ENCODE measurements at places on chromosomes 4 and X. TPM values are rescaled to one million over a fixed set of nuclear protein-coding genes. Genes with fewer than 3 reads are reported as not detected.
A peak's percentile ranks its signal among the peaks of the same experiment; 100 is the strongest.

The CPE gene
- total RNA-seq: 44.4 TPM

The DGKK gene
- not detected for total RNA-seq

The GPRIN3 gene
- 1.5 TPM for total RNA-seq

The MAGED4 gene
- total RNA-seq: 25.8 TPM

The MYOZ2 gene
- total RNA-seq: not detected

The LAMTOR3 gene
- total RNA-seq: 53.4 TPM

The PAK3 gene
- total RNA-seq: not detected

The LGI2 gene
- total RNA-seq: not detected

DNA sequence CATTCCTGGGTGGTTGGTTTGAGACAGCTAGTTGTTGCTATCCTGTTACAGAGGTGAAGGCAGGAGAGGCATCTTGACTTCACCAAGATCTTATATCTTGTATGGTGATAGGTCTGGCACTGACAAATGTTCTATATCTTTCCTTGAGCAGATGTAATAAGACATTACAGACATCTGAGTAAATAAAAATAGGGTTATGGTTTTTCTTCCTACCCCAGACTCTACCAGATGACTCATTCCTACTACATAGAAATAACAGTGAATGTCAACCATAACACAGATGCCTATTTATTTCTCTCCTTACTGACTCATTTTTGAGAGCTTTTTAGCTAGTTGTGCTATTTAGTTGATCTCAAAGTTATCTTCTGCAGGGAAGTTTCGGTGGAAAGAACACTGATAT, 21.9 kb downstream of the HNRNPH2 start:
- DNase-seq: no peak

DNA sequence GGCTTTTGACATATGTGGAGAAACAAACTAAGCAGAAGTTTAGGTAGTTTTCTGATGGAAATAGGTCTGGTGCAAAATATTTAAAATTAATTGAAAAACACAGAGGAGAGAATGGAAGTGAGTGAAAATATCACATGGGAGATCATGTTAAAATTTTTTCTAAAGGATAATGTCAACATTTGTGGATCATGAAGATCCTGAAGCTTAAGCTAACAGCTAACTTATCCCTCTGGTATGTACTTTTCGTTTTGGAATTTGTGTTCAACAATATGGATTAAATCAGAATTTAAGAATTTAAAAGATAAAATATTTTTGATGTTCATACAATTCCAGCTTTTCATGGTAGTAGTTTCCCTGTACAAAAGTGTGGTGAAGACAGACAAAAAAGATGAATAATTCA, 572.8 kb upstream of the FAM241A start:
- no peak for DNase-seq

- no peak for DNase-seq
These were observed 181.2 kb upstream of the ETNPPL start for GRCh38 chr4:108943976-108944591.

- DNase-seq: no peak
These were observed 89.8 kb upstream of the ACSL4 start for GRCh38 chrX:109822861-109823260.

DNA sequence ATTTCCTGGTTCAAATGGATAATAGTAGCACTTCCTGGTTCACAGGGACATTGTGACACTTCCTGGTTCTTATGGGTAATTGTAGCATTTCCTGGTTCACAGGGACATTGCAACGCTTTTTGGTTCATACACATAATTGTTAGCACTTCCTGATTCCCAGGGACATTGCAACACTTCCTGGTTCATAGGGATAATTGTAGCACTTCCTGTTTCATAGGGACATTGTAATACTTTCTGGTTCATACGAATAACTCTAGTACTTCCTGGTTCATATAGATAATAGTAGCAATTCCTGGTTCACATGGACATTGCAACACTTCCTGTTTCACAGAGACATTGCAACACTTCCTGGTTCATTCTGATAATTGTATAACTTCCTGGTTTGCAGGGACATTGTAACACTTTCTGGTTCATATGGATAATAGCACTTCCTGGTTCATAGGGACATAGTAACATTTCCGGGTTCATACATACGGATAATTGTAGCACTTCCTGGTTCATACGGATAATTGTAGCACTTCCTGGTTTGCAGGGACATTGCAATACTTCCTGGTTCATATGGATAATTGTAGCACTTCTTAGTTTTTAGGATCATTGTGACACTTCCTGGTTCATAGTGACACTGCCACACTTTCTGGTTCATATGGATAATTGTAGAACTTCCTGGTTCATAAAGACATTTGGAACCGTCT, 61.6 kb upstream of the CD99 start:
- no peak for DNase-seq

DNA sequence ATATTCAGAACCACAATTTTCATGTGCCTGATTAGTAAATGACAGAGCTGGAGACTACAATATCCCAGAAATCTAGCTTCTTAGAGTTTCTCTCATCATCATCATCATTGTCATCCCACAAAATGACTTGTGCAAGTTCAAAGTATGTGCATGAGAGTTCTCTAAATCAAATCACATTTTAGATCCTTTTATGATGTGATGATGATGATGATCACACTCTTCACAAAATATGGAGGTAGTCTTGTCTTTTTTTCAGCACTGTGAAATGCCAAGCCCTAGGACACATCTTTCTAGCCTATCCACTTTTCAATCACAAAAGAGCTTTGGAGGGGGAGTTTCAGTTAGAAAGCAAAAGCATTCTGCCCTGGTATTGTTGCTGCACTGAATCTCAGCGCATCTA, 7.4 kb downstream of the MBNL3 start:
- no peak for DNase-seq

GRCh38 chrX:40467454-40467853, 113.3 kb upstream of the ATP6AP2 start:
- DNase-seq: no peak

- peak; percentile 55 for DNase-seq
These were observed 4.5 kb downstream of the CRMP1 start for GRCh38 chr4:5888222-5889001.

DNA sequence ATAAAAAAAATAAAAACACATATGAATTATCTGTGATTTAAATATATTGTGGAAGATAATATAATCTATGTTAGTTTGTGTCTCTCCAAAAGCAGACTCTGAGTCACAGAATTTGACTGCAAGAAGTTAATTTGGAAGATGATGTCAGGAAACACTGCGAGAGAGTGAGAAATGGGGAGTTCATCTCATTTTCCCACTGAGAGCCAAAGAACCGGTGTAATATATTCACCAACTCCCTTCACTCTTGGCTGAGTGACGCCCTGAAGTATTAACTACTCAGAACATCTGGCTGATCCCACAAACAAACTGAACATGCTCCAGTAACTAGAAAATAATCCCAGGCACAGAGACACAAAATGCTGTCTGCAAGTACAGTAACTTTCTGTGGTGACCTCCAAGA, 345.8 kb upstream of the SPANXN1 start:
- DNase-seq: no peak

- no peak for DNase-seq
These were observed 203.2 kb downstream of the PTTG2 start for GRCh38 chr4:38163216-38164006.

DNA sequence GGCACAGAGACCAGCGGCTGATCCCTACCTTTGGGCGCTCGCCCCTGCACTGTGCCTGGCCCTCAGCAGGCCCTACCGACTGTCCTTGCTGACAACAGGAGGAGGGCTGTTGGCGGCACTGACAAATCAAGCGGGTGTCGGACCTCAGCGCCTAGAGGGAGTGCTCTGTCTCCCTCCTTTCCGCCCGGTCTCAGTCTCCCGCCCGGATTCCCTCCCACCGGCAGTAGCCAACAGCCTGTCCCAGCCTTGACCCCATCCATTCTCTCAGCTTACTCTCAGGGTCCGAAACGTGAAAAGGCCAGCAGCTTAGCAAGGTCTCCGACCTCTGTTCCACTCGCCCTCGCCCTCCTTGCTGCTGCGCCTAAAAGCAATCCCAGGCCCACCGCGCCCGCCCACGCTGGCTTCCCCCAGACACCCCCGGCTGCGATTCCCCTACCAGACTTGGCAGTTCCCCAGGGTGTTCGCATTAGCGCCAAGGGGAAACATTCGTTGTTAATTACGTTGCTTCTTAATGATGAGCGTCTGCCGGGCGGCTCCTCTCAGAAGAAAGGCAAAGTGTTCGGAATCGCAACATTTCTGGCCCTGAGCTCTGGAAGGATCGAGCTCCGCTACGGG, 96.2 kb downstream of the SOWAHB start:
- DNase-seq: no peak

- DNase-seq: no peak
These were observed 85.0 kb upstream of the WDR1 start for GRCh38 chr4:10201381-10202223.

DNA sequence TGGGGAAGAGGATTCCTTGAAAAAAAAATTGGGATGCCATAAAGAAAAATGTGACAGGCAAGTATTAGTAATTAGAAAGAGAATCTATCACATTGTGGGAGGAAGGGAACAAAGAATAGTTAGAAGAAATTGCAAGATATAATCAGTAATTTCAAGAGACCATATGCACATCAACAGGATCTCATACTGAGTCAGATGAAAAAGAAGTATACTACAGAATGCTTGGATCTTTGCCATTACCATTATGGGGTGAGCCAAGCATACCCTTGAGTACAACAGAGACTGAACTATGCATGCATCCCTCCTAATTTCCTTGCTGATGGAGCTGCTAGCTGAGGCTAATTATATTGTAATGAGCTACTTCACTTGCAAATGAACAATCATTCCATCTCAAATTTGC, 287.6 kb downstream of the PAPSS1 start:
- no peak for DNase-seq

DNA sequence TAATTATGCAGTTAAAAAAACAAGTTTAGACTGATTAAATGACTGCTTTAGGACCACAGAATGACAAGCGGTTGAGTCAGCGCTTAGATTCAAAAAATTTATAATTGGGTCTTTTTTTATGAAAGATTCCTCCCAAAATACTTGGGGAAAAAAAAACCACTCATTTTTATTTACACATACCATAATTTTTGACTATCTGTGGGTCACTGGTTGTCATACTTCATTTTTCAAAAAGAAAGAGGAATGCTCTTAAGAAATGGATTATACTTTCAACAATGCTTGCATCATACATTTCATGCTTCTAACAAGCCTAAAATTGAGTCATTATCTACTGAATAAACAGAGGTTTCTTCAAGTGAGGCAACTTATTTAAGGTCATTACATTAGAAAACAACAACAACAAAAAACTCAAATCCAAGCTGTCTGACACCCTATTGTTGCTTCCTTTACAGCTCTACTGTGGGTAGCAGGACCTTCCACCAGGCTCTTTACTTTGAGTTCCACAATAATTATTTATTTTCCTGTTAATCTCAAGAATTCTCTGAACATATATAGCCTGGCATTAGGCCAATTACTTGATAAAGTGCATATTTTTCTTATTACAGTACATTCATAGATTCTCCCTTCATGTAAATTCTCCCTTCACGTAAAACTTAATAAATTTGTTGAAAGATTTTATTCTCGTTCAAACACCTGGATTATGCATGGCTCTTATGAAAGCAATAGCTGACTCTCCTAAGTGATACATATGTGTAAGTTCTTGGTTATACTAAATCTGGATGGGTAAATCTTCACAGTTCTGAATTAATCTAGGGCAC, 445.5 kb downstream of the PCDH10 start:
- no peak for DNase-seq

GRCh38 chr4:171239196-171239595, 574.0 kb upstream of the GALNTL6 start:
- no peak for DNase-seq

GRCh38 chrX:1477229-1477628, 24.5 kb upstream of the ASMTL start:
- no peak for DNase-seq

DNA sequence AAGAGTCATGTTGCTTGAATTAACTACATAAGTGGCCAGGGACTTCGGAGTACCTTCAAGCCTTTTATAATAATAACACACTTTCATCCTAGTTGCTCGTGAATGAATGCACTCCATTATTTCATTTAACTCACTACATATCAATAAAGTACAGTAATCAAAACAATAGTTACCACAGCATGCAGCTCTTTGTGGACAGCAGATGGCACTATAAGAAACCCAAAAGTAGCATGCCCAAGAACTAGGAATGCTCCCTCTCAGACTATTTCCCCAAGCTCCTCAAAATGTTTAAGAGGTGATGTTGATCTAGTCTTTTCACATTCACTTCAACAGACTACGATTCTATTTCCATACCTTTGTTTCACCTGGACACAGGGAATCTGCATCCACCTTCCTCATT, 500.8 kb upstream of the DIAPH2 start:
- DNase-seq: no peak
